ENCODE measurements at places on chromosomes 6 and 20. TPM values are rescaled to one million over a fixed set of nuclear protein-coding genes. Genes with fewer than 3 reads are reported as not detected.

The SLC32A1 gene
- not detected for total RNA-seq

The RBPJL gene
- not detected for total RNA-seq

The SLC2A10 gene
- total RNA-seq, result not detected

The TAGAP gene
- 195 TPM for total RNA-seq

The POU3F2 gene
- total RNA-seq, result not detected

DNA sequence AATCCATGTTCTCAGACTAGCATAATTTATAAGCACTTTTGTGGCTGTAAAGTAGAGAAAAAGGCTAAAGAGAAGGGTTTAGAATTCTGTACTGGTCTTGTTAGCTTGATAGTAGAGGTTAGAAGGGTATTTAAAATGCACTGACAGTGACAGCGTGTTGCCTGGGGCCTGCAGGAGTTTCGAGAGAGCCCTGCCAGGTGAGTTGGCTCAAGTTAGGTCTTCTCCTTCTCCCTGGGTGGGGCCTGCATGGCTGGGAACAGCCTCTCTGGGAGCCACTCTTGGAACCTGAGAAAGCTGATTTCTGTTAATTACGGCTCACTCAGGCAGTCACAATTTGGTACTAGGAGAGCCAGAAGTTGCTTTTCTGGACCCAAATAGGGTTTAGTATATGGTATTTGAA, 103.7 kb downstream of the ARID1B start:
- no peaks in the 10 kb centered on the region for H3K27me3 ChIP-seq
- H3K4me1 ChIP-seq, result peaks cover 9% of the 10 kb centered on the region
- H3K36me3 ChIP-seq, result no peaks in the 10 kb centered on the region
- H3K4me3 ChIP-seq, result no peak overlapping the region
- no peak for DNase-seq

DNA sequence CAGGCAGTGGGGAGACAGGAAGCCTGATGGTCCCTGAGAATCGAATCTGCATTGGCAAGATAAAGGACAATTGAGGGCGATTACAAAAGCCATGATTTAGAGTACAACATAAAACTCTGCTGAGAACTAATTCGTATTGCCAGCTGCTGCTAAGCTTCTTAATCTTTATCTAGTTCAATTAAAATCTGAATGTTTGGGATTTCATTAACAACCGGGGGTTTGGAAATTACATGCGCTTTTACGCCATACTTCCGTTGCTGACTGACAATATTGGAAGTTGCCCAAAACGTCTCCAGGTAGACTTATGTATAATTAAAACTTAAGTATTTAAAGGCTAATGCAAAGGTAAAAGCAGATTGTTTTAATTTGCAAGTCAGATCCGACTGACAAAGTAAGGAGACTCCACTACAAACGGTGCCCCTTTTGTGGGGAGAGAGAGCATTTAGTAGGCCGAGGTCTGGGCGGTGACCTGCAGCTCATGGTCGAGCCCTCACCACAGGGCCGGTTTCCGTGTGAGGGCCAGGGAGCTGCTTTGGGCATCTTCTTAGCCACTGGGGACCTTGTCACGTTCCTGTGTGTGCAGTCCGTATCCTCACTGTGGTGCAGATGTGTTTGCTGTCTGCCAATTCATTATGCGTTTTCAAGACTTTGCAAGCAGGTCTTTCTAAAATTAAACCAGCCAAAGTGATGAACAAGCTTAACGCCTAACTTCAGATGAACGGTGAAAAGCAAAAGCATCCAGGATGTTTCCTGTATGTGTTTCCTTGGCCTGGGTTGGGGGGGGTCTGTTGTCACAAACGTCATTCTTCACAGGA, 49.9 kb downstream of the CDH4 start:
- H3K27ac ChIP-seq, result no peak overlapping the region
- no peaks in the 10 kb centered on the region for H3K27me3 ChIP-seq
- DNase-seq, result no peak
- no peak overlapping the region for H3K4me3 ChIP-seq
- no peaks in the 10 kb centered on the region for H3K36me3 ChIP-seq
- H3K4me1 ChIP-seq, result no peaks in the 10 kb centered on the region

- H3K4me3 ChIP-seq, result no peak overlapping the region
- H3K27me3 ChIP-seq, result no peaks in the 10 kb centered on the region
- H3K4me1 ChIP-seq, result no peaks in the 10 kb centered on the region
- H3K27ac ChIP-seq, result no peak overlapping the region
Measured at GRCh38 chr6:20134613-20135012, 77.7 kb downstream of the MBOAT1 start.

- no peak for DNase-seq
- no peaks in the 10 kb centered on the region for H3K36me3 ChIP-seq
- no peak overlapping the region for H3K27ac ChIP-seq
- H3K4me1 ChIP-seq, result no peaks in the 10 kb centered on the region
Measured at GRCh38 chr20:23159256-23159946, 73.3 kb upstream of the CD93 start.

GRCh38 chr6:16180696-16181438, 52.0 kb downstream of the MYLIP start:
- peaks cover 10% of the 10 kb centered on the region for H3K4me1 ChIP-seq
- no peaks in the 10 kb centered on the region for H3K36me3 ChIP-seq
- no peaks in the 10 kb centered on the region for H3K27me3 ChIP-seq
- H3K27ac ChIP-seq, result peak overlapping the region; percentile 57
- DNase-seq, result no peak
- no peak overlapping the region for H3K4me3 ChIP-seq

- DNase-seq, result no peak
- H3K36me3 ChIP-seq, result no peaks in the 10 kb centered on the region
- H3K4me3 ChIP-seq, result no peak overlapping the region
Measured at GRCh38 chr20:16062661-16063581, 510.3 kb downstream of the KIF16B start.

DNA sequence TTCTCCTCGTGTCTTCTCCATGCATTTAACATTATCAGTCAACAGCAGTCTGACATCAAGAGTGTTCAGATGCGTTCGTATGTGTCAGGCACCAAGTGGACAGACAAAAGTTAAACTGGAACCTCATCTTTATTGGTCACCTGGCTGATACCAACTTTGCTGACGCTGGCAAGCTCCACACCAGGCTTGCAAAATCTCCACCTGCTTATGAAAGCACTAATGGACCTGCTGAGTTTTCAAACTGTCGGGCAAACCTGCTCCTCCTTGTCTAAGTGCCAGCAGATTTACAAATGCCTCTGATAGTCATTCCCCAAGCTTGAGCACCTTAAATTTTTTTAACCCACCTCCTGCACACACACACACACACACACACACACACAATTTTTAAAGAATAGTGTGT, 27.9 kb upstream of the DSP start:
- H3K4me1 ChIP-seq, result no peaks in the 10 kb centered on the region
- H3K27me3 ChIP-seq, result no peaks in the 10 kb centered on the region
- DNase-seq, result no peak
- H3K27ac ChIP-seq, result no peak overlapping the region
- no peaks in the 10 kb centered on the region for H3K36me3 ChIP-seq
- no peak overlapping the region for H3K4me3 ChIP-seq

- no peak overlapping the region for H3K27ac ChIP-seq
- no peaks in the 10 kb centered on the region for H3K27me3 ChIP-seq
- H3K36me3 ChIP-seq, result no peaks in the 10 kb centered on the region
- no peak for DNase-seq
Measured at GRCh38 chr6:138657065-138657425, 116.5 kb upstream of the CCDC28A start.

DNA sequence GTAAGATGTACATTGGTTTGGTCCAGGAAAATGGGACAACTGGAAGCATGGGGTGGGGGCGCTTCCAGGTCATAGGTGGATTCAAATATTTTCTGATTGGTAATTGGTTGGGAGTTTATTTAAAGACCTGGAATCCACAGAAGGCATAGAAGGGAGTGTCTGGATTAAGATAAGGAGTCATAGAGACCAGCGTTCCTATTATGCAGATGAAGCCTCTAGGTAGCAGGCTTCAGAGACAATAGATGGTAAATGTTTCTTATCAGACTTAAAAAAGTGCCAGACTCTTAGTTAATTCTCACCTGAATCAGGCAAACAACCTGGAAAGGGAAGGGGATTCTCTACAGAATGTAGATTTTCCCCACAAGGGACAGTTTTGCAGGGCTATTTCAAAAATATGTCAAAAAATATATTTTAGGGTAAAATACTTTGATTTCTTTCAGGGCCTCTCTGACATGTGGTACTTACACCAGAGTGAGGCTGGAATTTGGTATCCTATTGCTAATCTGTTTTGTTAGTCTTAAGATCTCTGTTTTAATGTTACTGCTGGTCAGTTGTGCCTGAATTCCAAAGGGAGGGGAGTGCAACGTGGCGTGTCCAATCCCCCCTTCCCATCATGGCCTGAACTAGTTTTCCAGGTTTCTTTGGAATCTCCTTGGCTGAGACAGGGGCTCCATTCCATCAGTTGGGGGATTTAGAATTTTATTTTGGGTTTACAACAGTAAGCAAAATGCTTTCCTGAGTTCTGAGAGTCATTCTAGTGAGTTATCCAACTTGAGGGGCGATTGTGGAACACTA, 25.1 kb downstream of the PIGT start:
- H3K27ac ChIP-seq, result no peak overlapping the region
- H3K4me3 ChIP-seq, result no peak overlapping the region
- no peak for DNase-seq
- no peaks in the 10 kb centered on the region for H3K36me3 ChIP-seq

DNA sequence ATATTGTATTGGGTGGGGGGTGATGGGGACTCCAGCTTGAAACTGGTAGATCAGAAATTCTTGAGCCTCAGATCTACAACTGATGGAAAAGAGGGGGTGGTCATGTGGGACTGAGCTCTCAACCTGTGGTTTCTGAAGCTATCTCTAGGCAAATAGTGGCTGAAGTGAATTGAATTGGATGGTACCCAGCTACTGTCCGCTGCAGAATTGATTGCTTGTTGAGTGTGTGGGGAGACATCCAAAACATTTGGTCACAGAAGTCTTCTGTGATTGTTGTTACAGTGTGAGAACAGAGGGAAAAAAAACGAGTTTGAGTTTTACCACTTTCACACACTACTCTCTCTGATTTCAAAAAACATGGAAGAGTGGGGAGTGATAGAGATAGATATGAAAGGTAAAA, 14.8 kb downstream of the CDS2 start:
- H3K27me3 ChIP-seq, result no peaks in the 10 kb centered on the region
- H3K4me1 ChIP-seq, result peaks cover 7% of the 10 kb centered on the region
- H3K36me3 ChIP-seq, result no peaks in the 10 kb centered on the region
- H3K4me3 ChIP-seq, result no peak overlapping the region
- no peak for DNase-seq
- no peak overlapping the region for H3K27ac ChIP-seq

DNA sequence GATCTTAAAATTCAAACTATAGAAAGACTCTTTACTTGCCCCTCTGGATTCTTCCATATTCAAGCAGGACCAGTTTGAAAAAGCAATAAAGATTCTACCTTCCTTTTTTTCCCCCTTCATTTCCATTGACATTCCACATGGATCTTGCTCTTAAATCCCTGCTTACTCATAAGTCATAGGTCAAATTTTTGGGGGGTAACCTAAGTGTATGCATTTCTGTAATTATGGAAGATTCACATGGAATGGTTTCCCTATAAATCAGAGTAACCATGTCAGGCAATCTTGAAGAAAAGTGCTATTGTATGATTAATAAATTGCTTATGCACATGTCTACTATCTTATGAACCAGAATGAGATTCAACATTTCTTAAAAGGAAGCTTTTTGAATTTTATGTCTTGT, 551.0 kb downstream of the HAO1 start:
- H3K4me1 ChIP-seq, result no peaks in the 10 kb centered on the region
- no peak overlapping the region for H3K27ac ChIP-seq
- H3K4me3 ChIP-seq, result no peak overlapping the region
- no peaks in the 10 kb centered on the region for H3K27me3 ChIP-seq
- no peak for DNase-seq

GRCh38 chr20:13422637-13423036, 201.6 kb downstream of the ISM1 start:
- no peaks in the 10 kb centered on the region for H3K36me3 ChIP-seq
- H3K4me1 ChIP-seq, result no peaks in the 10 kb centered on the region
- H3K27ac ChIP-seq, result no peak overlapping the region

GRCh38 chr6:159267165-159267564, 98.0 kb downstream of the FNDC1 start:
- no peaks in the 10 kb centered on the region for H3K27me3 ChIP-seq
- H3K4me3 ChIP-seq, result no peak overlapping the region
- no peak overlapping the region for H3K27ac ChIP-seq
- no peak for DNase-seq
- H3K4me1 ChIP-seq, result no peaks in the 10 kb centered on the region

GRCh38 chr6:157860505-157860991, 37.5 kb downstream of the SNX9 start:
- no peaks in the 10 kb centered on the region for H3K36me3 ChIP-seq
- no peaks in the 10 kb centered on the region for H3K27me3 ChIP-seq
- H3K4me3 ChIP-seq, result no peak overlapping the region
- no peak overlapping the region for H3K27ac ChIP-seq
- peak; percentile 55 for DNase-seq
- H3K4me1 ChIP-seq, result peaks cover 5% of the 10 kb centered on the region

- no peak overlapping the region for H3K4me3 ChIP-seq
- no peaks in the 10 kb centered on the region for H3K36me3 ChIP-seq
- no peaks in the 10 kb centered on the region for H3K4me1 ChIP-seq
- no peak for DNase-seq
- no peaks in the 10 kb centered on the region for H3K27me3 ChIP-seq
- H3K27ac ChIP-seq, result no peak overlapping the region
Measured at GRCh38 chr20:62751551-62752150, 43.0 kb downstream of the NTSR1 start.

Data from naive thymus-derived CD4-positive, alpha-beta T cell (primary cell).